ENCODE measurements at places on chromosomes 11 and 22.

GRCh38 chr11:56923116-56923515 is 65.6 kb upstream of the OR5AK2 start:
- no peak for DNase-seq

DNA sequence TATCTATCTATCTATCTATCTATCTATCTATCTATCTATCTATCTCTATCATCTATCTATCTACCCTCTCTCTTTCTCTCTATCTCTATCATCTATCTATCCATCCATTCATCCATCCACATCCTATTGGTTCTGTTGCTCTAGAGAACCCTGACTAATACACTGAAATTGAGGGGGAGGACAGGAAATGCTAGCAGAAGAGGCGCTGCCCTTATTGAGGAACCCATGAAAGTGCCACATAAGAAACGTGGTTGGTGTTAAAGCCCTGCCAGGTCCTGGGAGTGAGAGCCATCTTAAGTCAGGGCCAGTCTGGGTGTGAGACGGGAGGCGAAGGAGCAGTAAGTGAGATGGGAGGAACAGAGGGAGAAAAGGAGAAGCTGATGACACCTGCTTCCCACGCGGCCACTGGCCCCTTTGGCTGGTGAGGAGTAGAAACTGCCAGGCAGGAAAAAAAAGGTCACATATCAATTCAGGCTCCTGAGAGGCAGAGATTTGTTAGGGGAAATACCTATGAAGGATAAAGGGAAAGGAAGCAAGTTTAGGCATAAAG is 87.9 kb upstream of the PLET1 start:
- no peak for DNase-seq

- DNase-seq, result no peak
These were observed 21.9 kb downstream of the NADSYN1 start for GRCh38 chr11:71474771-71475483.

DNA sequence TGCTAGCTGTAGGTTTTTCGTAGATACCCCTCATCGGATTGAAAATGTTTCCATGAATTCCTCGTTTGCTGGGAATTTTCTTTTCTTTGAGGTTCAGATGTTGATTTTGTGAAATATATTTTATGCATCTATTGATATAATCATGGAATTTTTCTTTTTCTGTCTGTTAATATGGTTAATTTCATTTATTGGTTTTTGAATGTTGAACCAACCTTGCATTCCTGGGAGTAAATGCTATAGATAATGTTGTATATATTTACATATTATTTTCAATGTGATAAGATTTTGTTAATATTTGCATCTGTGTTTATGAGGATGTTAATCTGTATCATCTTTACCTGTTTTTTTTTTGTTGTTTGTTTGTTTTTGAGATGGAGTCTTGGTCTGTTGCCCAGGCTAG is 10.6 kb upstream of the NDUFA6 start:
- no peak for DNase-seq

DNA sequence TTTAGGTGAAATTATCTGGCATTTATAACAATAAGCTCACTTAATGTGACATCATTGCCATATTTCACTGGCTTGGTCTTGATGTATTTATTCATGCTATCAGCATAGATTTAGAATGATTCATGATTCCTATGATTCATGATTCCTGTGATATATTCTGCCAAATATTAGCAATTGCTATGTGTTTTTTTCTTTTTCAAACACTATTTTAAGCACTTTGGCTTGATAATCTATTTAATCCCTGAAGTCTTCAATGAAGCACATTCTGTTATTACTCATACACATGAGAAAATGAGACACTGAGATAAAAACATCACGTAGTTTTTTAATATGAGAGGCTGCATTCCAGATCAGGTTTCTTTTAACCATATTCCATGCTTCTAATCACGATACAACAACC is 78.5 kb downstream of the LUZP2 start:
- DNase-seq, result no peak

DNA sequence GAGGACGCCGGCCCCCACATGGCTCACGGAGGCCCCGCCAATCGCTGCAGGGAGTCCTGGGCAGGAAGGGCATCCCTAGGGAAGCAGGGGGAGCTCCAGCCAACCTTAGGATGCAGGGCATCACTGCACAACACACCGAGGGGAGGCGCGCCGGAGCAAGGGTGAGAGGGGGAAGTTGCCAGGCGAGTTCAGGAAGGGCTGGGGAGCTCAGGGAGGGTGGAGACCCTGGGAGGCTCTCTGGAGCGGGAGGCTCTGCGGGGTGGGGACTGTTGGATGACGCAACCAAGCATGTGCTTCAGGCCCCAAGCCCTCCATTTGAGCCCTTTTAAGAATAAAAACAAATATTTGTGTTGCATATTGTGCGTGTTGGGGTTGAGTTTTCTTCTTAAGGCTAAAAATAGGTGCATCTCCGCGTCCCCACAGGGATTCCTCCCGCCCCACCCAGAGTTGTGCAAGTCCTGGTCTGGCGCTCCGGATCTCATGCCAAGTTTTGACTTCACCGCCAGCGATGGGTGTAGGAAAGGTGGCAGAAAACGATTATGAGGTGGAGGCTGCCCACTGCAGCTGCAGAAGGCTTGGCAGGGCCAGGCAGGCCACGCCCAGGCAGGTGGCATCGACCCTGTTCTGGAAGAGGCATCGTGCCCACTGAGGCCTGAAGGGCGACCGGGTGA is 65.2 kb downstream of the WNT7B start:
- peak; percentile 16 for DNase-seq

DNA sequence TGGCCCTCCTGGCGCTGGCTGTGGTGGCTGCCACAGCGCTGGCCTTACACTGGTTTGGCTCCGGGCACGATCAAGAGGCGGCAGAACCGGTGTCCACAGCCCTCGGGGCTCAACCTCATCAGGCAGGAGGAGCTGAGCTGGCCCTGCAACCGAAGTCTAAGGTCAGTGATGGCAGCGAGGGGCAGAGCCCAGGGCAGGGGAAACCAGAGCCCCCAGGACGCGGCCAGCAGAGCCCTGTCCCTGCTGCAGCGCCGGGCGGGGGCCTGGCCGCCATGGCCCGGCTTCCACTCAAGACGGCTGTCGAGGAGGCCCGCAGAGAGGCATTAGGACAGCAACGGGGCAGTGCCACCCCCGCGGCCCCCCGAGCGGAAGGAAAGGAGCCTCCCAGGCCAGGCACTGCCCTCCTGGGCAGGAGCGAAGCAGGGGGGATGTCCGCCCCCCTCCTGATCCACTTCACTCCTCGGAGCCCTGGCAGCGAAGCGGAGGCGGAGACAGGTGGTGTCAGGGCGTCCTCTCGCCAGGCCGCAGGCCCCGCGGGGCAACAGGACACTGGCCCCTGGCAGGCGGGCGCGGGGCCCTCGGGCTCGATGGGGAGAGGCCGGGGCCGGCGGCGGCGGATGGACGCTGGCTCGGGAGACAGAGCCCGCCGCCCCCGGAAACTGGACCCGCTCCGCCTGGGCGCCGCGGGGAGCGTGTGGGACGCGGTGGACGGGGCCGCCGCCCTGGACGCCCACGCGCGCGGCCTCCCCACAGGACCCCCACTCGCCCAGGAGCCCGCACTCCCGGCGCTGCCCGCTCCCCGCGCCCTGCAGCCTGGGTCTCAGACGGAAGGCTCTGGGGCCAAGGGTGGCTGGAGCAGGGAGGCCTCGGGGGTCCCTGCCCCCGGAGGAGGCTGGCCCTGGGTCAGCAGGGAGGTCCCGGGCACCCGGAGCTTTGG is 895 bp downstream of the KLHDC7B start:
- DNase-seq, result no peak
